Activated B cell treated with CpG ODN at 0.5 μM for 24 hours (primary cell): ENCODE measurements at places on chromosomes 12 and 14. TPM values are rescaled to one million over a fixed set of nuclear protein-coding genes. Genes with fewer than 3 reads are reported as not detected.

GRCh38 chr14:85131226-85131922 is 398.6 kb upstream of the FLRT2 start:
- H3K27me3 ChIP-seq = no peaks in the 10 kb centered on the region
- DNase-seq = no peak
- no peaks in the 10 kb centered on the region for H3K4me1 ChIP-seq
- H3K36me3 ChIP-seq = no peaks in the 10 kb centered on the region

DNA sequence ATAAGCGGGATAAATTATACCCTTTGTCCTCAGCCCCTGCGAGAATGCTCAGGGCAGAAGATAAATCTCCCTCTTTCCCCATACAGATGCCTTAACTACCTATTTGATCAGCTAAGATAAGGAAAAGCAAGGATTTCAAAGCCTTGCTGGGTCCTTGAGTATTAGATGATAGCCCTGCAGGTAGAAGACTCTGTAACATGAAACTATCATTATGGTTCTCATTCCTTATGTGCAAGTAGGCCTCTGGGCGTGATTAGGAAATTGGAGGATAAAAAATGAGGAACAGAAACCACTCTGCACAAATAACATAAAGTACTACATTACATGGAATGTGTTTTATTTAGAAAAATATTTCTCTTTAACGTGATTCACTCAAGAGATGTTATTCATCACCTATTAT is 14.5 kb upstream of the WDR89 start:
- H3K27ac ChIP-seq = no peak overlapping the region
- H3K27me3 ChIP-seq = no peaks in the 10 kb centered on the region
- peaks cover 10% of the 10 kb centered on the region for H3K4me1 ChIP-seq
- DNase-seq = no peak
- no peak overlapping the region for H3K4me3 ChIP-seq

DNA sequence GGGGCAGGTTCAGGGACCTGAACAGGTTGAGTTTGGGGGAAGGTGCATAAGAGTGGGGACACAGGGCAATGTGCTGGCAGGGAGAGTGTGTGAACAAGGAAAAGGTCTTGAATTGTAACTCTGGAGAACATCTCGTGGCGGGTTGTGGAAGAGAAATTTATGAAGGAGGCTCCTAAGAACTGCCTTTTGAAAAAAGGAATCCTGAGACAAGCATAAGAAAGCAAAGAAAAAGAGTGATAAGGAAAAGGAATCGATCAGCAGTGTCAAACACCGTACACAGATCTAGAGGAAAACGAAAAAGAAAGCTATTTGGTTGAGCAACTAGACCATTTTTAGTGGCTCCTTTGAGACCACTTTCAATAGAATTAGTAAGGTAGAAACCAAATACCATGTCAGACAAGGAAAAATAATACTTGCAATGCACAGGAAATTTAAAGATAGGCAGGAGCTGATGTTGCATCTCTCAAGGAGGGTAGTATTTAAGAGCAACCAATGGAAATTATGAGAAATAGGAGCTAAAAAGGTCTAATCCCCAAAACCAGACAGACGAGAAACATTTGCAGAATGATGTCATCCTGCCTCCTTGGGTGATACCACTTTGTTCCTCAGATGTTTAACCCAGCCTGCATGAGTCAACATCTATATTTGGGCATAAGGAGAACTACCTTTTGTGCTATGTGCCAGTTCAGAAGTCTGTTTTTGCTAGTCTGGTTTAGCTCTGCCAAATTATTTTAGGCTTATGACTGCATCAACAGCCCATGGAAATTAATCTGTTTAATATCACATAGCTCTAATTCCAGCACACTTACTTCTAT is 64.5 kb upstream of the STK38L start:
- H3K36me3 ChIP-seq = no peaks in the 10 kb centered on the region
- no peak for DNase-seq
- H3K27ac ChIP-seq = peak overlapping the region; percentile 65
- H3K4me1 ChIP-seq = peaks cover 18% of the 10 kb centered on the region
- H3K27me3 ChIP-seq = no peaks in the 10 kb centered on the region

Gene VTI1B
- 76.3 and 78.9 TPM in 2 replicates for total RNA-seq

Gene PPM1H
- total RNA-seq = not detected in 2 replicates
